Brain pericyte (primary cell): ENCODE measurements at places on chromosomes 7 and 10.
A peak's percentile ranks its signal among the peaks of the same experiment; 100 is the strongest.

DNA sequence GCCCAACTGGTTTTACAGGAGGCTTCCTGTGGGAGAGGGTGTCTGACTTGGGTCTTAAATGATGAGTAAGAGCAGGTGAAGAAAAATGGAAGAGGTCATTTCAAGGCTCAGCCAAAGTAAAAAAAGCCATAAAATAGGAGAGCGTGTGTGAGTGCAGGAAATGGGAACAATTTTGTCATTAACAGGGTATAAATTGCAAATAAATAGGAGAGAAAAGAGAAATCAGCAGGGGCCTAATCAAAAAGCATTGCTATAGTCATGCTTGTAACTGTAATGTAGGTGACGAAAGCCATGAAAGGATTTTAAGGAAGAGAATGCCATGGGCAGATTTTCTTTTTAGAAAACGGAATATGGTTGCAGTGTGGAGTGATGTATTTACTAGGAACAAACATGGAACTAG is 15.7 kb upstream of the SEMA3A start:
- no peak for DNase-seq

DNA sequence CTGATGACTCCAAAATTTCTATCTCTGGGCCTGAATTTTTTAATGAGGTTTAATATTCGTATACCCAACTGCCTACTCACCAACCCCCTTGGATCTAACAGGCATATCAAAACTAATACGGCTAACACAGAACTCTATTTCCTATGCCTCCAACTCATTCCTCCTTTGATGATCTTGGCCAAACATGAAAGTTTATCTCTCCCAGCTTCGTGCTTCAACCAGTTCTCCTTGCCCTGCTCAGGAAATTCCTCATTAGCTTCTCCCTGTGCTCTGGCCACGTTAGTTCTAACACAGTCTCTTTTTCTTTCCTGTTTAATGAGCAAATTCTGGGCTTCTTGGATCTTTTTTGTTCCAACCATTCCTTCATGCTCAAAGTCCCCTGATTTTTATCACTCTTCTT is 138.9 kb upstream of the PTN start:
- DNase-seq = no peak

GRCh38 chr10:20616918-20617810 is 279.9 kb downstream of the NEBL start:
- DNase-seq = no peak

DNA sequence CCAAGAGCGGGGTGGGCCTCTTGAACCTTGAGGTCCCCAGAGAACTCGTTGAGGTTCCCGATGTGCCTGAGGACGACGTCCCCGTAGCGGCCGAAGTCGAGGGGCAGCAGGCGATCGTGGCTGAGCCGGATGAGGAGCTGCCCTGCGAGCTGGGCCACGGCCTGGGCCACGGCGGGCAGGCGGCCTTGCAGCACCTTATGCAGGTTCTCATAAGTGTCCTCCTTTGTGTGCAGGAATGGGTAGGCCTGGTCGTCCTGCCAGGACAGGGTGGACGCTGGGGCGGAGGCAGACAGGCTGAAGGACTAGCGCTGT is 14.2 kb downstream of the TFR2 start:
- no peak for DNase-seq

GRCh38 chr10:124436191-124436638 is 13.6 kb downstream of the NKX1-2 start:
- no peak for DNase-seq

DNA sequence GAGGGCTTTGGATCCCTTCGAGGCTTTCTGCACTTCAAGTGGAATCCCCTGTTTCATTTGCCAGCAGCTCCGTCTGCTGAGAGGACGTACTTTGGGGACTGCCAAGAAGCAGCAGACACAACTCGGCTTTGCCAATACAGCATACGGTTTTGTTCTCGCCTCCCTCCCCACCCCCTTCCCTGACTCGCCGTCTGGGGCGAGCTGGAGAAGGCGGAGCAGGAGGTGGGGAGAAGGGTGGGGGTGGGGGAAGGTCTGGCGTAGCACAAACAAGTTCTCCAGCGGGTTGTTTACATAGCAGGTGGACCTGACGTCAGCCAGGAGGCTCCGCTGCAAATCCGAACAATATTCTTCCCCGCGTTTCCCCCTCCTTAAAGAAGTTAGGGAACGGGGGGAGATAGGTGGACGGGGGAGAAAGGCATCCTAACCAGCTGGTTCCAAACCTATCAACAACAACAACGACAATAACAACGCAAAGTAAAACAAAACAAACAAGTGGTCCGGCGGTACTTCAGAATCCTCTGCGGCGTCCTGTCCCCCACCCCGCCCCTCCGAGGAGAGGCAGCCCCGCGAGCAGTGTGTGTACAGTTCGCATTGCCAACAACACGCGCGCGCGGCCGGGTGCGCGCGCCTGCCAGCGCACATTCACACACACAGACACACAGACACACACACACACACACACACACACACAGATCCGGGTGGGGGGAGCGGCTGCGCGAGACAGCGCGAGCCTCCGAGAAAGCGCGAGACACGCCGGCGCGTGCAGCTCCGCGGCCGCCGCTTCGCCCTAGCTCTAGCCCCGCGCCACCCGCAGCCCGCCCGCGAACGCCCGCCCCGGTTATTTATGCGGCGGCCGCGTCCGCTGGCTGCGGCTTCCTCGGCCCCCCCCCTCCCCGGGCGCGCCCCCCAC is 167.0 kb upstream of the PPP1R3A start:
- peak; percentile 76 for DNase-seq

- DNase-seq = no peak
These were observed 439.3 kb downstream of the ADRA2A start for GRCh38 chr10:111516144-111516543.

- DNase-seq = no peak
These were observed 130.7 kb downstream of the BAMBI start for GRCh38 chr10:28807760-28808613.

- DNase-seq = no peak
These were observed 3.8 kb upstream of the GTF2IRD1 start for GRCh38 chr7:74449809-74450397.

- no peak for DNase-seq
These were observed 49.0 kb downstream of the PIK3CG start for GRCh38 chr7:106914018-106914607.

DNA sequence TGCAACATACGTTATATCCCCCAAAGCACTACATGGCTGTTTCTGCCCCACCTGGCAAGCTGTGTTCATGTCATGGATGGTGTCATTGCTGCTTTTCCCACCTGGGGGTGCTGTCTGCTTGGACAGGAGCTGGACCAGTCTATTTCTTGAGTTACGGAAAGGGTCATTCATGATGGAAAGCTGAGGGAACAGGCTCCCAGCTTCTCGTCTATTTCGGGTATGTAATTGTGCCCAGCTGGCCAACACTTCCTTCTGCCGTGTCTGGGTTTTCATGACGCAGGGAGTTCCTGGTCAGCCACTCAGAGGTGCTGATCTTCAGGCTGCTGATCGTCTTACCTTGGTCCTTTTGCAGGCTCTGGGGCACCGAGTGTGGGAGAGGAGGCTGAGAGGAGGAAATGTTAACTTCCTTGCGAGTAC is 8.6 kb downstream of the BTBD16 start:
- DNase-seq = peak; percentile 33
